ENCODE measurements at places on chromosomes 7 and 10.

GRCh38 chr7:102320601-102321350 lies 34.1 kb downstream of the SH2B2 start:
- DNase-seq, result no peak

DNA sequence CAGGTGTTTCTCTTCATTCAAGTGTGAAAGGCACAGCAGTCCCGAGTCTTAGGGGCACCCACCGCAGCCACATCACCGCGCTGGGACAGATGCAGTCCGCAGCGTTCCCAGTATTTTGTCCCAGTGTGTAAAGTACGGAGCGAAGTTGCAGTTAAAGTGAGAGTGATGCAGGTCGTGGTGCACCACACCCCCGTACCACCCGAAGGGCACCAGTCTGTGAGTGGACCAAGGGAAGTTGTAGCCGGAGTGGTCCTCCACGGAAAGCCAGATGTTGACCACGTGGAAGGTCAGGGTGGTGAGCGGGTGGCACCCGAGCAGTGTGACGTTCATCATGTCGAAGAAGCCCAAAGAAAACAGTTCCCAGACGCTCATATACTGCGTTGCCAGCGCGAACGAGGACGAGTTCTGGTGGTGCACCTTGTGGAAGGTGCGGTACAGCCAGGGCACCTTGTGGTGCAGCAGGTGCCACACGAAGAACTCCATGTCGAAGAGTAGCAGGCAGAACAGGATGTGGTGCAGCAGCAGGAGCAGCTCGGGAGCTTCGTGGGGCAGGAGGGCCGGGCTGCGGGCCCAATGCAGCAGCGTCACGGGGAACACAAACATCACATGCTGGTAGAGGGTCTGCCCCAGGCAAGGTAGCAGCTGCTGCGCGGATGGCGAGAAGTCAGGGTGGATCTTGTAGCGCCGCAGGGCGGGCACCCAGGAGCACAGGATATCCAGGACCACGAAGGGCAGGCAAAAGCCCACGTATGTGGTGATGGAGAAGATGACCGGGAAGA lies 526 bp downstream of the CH25H start:
- peak; percentile 59 for DNase-seq

- DNase-seq, result no peak
These were observed 169.3 kb upstream of the PRSS1 start for GRCh38 chr7:142579946-142580345.

DNA sequence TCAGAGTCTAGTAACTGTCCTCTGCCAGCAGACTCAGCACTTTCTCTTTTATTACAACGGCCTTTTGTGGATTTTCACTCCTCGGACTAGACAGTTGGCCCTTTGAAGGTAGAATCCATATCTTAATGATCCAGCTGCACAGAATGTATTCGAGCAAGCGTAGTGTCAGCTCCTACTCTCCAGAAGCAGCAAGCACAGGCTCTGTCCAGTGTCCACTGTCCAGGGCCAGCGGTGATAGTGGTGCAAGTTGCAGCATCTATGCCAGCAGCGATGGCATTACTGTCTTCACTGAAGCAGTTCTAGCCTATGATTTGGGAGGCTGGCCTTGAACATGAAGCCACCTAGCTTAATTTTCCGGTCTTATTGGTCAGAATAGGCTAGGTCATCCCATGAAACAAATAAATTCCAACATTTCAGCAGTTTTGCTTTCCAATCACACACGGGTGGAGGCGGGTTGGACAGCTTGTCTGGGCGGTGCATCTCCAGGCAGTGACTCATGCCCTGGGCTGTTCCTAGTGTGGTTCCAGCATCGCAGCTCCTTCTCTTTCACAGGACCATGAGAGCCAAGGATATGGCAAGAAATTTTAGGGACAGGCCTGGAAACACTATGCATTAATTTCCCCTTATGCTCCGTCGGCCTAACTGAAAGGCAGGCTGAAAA lies 108.6 kb upstream of the KCNMA1 start:
- DNase-seq, result no peak

DNA sequence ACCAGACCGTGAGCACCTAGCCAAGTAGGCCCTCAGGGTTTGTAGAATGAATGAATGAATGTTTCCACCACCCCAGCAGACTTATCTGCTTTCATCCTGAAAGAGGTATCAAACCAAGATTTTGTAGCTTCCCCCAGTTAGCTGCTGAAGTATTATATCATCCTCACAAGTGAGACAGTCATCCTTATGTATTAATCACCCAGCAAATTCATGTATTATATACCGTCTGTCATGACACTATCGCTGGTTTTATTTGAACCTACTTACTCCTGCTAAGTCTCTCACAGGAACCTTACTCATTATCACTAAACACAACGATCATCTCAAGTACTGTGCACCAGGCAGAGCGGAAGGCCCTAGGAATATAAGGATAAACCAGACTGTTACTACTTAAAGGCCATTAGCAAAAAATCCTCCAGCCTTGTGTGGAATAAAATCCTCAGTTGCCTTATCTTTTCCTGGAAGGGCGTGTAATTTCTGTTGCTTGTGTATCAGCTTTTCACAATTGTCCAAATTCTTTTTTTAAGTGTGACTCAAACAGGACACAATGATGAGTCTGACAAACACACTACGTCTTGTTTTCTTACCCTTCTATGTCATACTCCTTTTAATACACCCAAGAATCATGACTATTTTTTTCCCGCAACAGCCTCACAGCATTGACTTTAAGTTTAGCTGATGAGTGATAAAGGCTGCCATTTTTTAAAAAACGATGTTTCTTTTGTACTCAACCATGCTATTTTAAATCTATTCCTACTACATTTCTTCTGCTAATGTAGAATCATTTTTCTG lies 176.1 kb upstream of the KLF14 start:
- DNase-seq, result no peak

DNA sequence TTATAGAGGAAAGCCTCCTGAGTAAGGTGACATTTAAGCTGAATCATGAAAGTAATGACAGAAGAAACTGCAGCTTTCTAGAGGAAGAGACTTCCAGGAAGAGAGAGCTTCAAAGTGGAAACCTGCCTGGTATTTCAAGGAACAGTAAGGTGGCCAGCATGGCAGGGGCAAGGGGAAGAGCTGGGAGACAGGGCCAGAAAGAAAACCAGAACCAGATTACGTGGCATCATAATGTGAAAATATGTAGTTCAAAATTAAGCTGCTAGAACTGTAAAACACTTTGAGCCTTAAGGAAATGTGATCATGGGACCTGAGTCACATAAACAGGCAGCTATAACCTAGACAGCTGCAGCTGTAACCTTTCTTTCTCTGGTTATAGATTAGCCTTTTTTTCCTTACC lies 238.0 kb upstream of the FOXK1 start:
- DNase-seq, result no peak

DNA sequence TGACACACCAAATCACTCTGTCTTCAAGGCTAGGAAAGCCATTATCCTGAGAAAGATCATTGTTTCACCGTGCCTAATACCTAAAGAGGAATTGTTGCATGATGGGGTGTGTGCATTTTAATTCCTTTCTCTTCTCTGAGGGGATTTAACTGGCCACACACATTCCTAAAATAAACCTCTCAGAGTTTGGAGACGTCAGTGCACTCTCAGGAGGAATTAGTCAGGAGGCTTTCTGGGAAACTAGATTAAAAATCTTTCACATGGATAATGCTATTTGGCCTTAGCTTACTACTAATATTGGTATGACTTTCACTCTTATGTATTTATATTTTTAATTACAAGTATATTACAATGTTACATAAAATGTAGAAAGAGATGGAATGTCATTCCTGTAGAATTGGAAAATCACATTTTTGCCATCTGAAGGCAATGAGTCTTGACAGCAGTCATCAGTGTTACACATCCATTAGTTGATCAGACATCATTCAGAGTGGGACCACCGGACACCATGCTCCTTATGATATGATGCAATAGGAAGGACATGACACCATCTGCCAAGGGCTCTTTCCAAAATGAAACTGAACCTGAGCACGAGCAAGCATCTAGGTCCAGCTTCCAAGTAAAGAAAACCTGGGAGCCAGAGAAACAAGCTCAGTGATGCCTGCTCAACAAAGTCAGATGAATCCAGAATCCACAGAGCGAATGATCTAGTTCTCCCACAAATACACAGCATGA lies 43.1 kb upstream of the TMEM273 start:
- DNase-seq, result no peak

GRCh38 chr7:144132262-144132661 lies 9.3 kb downstream of the OR2A14 start:
- no peak for DNase-seq

All from T-helper 2 cell (primary cell).